ENCODE measurements at places on chromosomes 7 and 10. TPM values are rescaled to one million over a fixed set of nuclear protein-coding genes. Genes with fewer than 3 reads are reported as not detected.

The ANKRD1 gene
- 1,980 TPM for total RNA-seq

The FZD8 gene
- total RNA-seq, result 16.9 TPM

- DNase-seq, result peak; percentile 82
Measured at GRCh38 chr7:12729112-12729511, 41.7 kb downstream of the ARL4A start.

DNA sequence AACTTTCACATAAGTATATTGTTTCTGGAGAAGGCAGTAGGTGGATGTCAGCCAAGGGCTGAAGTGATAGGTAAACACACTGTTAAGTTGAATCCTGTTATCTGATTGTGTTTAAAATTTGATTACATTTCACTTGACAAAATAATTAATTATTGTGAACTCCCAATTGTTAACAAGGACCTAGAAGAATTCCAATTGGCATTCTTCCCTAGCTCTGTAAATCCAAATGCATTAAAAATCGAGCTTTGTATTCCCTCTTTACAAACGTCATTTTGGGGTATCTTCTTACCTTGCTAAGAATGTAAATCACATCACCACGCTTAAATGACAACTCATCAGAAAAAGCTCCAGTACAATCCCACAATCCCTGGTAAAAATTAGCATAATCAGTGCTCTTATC is 179.9 kb downstream of the SKAP2 start:
- no peak for DNase-seq

DNA sequence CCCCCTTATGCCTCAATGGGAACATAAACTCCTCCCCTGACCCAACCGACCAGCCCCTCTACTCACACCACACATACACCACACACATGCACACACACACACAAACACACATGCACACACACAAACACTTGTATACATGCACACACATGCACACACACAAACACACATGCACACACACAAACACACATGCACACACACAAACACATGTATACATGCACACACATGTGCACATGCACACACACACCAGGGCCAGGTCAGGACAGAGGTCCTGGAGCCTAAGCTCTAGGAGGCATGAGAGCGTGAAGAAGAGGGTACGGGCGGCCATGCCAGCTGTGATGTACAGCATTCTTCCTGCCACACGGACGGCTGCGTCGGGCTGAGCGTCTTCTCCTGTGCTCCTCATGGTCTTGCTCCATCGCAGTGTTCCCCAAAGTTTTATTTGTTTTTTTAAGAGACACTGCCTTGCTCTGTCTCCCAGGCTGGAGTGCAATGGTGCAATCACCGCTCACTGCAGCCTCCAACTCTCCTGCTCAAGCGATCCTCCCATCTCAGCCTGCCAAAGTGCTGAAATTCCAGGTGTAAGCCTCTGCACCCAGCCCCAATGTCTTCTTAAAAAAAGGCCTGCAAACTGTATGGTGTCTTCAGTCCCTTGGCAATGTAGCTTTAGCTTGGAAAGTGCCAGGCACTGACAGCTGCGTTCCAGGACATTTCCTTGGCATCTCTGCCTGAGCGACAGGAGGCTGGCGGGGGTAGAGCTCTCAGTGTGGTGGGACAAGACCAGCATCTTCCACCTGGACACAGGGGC is 38.8 kb upstream of the INPP5A start:
- no peak for DNase-seq

DNA sequence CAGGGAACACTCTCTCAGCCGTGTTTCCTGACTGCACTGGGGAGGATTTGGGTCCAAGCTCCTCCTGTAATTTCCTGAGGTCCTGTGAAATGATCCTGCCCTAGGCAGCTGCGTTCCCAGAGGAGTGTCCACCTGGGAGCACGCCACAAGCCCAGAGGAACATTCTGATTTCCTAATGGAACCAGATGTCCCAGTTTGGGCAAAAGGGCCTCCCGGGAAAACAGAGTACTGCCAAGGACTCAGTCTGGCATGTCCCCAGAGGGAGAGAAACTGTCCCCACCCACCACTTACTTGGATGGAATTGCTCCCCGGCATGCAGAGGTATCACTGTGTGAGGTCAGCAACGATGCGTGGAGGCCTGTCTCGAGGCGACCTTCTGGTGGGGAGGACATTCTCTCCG is 34.5 kb downstream of the ASB13 start:
- no peak for DNase-seq
